ENCODE measurements at places on chromosomes 2 and 18. TPM values are rescaled to one million over a fixed set of nuclear protein-coding genes. Genes with fewer than 3 reads are reported as not detected.

DNA sequence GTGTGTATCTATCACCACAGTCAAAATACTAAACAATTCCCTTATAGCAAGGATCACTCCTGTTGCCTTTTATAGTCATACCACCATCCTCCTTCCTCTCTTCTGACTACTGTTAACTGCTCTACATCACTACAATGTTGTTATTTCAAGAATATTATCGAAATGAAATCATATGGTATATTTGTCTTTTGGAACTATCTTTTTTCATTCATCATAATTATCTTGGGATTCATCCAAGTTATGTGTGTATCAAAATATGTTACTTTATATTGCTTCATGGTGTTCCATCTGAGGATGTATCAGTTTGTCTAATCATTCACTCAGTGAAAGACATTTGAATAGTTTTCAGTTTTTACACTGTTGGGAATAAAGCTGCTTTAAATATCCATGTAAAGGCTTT, 1423.0 kb upstream of the PIK3C3 start:
- DNase-seq = no peak

DNA sequence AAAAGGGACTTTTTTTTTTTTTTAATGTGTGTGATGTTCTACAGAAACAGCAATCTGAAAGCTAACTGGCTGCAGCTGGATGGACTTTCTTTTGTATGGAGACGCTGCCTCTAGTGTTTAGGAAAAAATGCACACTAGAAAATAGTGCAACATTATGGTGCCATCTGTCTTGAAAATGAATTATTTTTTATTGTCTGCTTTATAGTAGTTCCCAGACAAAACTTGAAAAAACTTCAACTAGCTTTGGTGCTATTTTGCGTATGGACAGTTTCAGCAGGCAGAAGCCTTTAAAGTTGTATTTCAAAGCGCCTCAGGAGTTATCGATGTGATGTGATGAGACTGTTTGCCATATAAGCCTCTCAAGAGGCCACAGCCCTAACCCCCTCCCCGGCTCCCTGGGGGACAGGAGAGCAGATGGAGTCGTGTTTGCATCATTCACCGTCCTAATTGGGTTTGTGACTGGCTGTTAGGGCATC, 86.9 kb downstream of the LTBP1 start:
- no peak for DNase-seq

TGFA gene
- total RNA-seq = 11.8 TPM

SCN2A gene
- total RNA-seq = 1.9 TPM
